ENCODE measurements at places on chromosomes 7 and 10. TPM values are rescaled to one million over a fixed set of nuclear protein-coding genes. Genes with fewer than 3 reads are reported as not detected.

The ELMO1 gene
- total RNA-seq = 66.0 TPM

- peak; percentile 62 for DNase-seq
Measured at GRCh38 chr10:96271016-96271815, at the start of gene BLNK. BLNK (minus strand) TSS chr10:96271569; CDS start chr10:96271398, 171 bp downstream.

DNA sequence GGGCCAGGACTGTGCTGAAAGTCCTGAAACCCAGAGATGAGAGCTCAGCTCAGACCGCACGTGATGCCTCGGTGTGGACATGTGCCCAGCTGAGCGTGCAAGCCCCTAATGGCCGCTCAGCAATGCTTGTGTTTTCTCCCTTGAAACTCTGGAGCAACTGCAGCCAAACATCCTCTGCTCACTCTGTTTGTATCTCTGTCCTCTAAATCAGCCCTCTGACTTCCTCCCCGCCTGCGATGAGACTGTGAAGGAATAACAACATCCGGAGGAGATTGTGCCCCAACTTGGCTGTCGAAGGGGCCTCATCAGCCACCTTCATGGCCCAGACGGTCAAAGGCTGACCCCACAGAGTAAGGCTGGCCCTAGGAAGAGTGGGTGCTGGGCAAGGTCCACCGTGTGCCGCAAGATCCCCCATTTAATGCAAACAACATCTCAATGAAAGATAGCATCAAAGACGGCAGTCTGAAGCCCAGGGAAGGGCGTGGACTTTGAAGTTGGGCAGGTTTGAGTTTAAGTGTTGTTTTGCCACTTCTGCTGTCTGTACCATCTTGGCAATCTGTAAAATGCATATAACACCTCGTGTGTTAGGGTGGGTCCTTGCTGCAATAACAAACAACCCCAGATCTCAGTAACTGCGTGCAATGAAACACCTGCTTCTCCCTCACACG lies 39.9 kb downstream of the CALML3 start:
- no peak for DNase-seq

The METTL27 gene
- 1.2 TPM for total RNA-seq

DNA sequence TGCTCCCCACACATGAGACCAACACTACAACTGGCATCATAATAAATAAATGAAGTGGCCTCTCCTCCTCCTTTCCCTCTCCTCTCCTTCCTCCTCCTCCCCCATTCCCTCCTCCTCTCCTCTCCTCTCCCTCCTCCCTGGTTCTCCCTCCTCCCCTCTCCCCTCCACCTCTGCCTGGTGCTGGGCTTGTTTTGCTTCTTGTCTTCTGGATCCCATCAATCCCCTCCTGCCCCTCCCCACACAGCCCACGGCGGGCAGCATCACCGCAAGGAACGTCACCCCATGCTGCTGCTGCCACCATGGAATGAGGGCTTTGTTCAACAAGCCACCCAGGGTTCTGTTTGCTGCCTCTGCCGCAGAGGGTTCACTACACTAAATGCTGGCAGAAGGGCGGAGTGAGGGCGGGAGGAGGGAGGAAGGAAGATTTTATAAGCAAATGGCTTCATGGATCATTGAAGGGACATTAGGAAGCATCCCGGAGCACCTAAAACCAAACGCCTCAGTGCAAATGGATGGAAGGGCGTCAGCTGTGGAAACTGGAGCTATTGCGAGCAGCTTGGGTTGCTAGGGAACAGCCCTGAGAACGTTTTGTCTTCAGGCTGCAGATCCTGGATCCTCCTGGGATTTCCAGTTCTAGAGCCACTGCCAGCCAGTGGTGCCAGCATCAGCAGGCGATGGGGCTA lies 379.7 kb upstream of the ZMIZ1 start:
- DNase-seq = peak; percentile 33

The TMEM243 gene
- total RNA-seq = 31.3 TPM

- no peak for DNase-seq
Measured at GRCh38 chr10:113552701-113553100, at the start of gene HABP2. HABP2 (plus strand) TSS chr10:113553053; CDS start chr10:113553122, 69 bp downstream.

The ADCY1 gene
- 0.14 TPM for total RNA-seq
